NCI-H2029 (cell line): ENCODE measurements at places on chromosomes 2 and 18.

GRCh38 chr18:6054256-6054842 lies 159.0 kb upstream of the TMEM200C start:
- peak; percentile 4 for DNase-seq

- no peak for DNase-seq
Observed at GRCh38 chr2:218332920-218333645, 23.6 kb upstream of the CATIP start.

DNA sequence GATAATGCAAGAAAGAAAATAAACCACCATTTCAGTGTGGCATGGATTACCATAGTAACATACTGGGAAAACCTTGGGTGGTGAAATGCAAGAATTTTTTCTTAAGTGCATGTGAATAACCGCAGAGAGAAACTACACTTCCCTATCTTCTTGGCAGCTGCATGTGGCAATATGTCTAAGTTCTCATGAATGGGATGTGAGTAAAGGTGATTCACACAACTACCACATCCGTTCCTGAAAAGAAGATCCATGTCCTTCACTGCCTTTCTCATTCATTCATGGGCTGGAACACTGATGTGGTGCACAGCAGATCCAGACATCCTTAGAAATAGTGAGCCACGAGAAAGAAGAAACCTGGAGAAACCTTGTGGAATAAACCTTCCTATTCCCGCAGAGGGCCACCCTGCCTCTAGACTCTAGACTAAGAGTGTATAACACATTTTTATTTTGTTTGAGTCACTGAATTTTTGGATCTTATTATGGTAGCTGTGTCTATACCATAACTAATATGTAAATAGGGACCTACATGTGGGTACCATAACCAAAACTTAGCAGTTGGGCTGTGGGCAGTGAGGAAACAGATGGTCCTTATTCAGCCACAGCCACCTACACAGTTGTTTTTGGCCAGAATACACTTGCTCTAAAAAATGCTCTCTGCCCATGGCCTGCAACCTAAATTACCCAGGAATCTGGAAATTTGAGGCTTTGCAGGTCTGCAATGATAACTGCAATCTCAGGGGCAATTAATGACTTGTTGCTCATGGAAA lies 573.3 kb downstream of the LRP1B start:
- no peak for DNase-seq

GRCh38 chr2:96604104-96604503 lies 34.0 kb downstream of the KANSL3 start:
- DNase-seq, result no peak
